Stimulated activated CD4-positive, alpha-beta T cell treated with anti-CD3 and anti-CD28 coated beads, Interleukin-4, amount 100 ng/mL, for 1 hour (primary cell): ENCODE measurements at places on chromosomes 16 and 17.

DNA sequence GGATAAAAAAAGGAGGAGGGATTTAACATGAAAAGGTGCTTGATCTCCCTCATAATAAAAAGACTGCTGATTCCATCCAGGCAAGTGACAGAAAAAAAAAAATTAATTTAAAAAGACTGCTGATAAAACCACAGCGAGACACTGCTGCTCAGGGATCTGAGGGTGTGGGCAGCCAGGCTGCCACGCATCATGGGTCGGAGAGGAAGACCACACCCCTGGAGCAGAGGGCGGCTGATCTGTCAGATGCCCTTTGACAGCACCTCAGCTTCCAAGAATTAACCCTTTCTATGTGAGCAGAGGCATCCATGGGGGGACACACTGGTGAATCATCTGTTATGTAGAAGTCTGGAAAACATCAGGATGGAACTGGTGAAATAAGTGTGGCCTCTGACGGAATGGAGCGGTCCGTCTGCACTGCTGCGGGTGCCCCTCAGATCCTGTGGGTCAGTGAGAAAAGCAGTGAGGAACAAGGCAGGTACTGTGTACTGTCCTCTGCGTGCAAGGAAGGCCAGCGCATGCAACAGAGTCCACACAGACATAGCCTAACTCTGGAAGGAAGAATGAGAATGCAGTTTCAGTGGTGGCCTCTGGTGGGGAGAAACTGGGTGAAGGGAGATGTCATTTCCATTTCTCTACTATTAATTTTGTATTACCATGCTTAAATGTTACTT lies 19.8 kb downstream of the MAPT start:
- DNase-seq = no peak

GRCh38 chr16:78506367-78507193 lies 407.1 kb downstream of the WWOX start:
- no peak for DNase-seq

DNA sequence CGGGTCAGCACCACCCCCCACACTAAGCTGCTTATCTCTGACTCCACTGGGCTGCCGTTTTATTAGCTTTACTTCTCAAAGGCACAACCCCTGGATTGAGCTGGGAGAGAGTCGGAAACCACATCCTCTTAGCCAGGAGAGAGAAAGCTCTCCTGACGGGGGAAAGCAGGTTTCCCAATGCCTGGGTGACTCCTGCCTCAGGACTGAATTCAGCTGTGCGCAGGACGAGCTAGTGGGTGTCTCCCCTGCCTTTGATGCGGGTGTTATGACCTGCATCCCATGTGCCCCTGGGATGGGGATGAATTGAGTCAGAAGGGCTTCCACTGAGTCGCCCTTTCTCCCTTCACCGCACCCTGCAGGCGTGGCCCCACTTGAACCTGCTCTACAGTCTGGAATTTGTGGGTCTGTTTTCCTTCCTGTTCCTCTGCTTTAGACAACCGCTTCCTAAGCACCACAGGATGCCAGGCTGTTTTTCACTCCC lies 819.2 kb upstream of the EEF2KMT start:
- no peak for DNase-seq

GRCh38 chr16:83959656-83960434 lies 6.8 kb downstream of the OSGIN1 start:
- DNase-seq = no peak

- DNase-seq = no peak
These were observed 1139.1 kb upstream of the CDH8 start for GRCh38 chr16:63175313-63175712.

DNA sequence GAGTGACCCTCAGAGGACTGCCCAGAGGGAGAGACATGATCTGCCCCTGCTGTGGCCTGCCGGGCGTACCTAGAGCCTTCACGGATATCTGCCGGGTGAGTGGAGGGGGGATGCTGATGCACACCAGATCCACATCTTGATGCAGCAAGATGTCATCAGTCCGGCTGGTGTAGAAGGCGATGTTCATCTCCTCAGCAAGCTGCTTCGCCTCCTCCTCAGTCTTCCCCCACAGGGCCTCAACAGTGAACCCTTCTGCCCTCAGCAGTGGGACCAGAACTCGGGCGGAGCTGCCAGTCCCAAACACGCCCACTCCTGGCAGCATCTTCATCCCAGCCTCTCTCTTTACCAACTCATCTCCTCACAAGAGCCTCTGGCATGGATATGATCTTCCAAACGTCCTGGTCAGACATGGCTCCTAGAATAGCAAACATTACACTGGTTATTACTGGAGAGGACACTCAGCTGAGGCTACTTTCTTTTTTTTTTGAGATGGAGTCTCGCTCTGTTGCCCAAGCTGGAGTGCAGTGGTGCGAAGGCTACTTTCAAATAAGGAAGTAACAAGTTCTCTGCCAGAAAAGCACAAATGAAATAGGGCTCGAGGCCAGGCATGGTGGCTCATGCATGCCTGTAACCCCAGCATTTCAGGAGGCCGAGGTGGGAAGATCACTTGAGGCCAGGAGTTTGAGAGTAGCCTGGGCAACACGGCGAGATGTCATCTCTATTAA lies 18.9 kb downstream of the C16orf86 start:
- no peak for DNase-seq

- DNase-seq = no peak
These were observed 154.1 kb upstream of the CDC42EP4 start for GRCh38 chr17:73465953-73466230.

GRCh38 chr17:68533887-68534694 lies 21.9 kb downstream of the PRKAR1A start:
- no peak for DNase-seq
